ENCODE measurements at places on chromosomes 7 and 10.

- DNase-seq: no peak
Observed at GRCh38 chr10:126921974-126922525, 16.8 kb downstream of the DOCK1 start.

- no peak for DNase-seq
Observed at GRCh38 chr10:91856637-91857036, 52.6 kb downstream of the FGFBP3 start.

GRCh38 chr7:64558323-64558705 is 4.6 kb downstream of the ZNF680 start:
- no peak for DNase-seq

DNA sequence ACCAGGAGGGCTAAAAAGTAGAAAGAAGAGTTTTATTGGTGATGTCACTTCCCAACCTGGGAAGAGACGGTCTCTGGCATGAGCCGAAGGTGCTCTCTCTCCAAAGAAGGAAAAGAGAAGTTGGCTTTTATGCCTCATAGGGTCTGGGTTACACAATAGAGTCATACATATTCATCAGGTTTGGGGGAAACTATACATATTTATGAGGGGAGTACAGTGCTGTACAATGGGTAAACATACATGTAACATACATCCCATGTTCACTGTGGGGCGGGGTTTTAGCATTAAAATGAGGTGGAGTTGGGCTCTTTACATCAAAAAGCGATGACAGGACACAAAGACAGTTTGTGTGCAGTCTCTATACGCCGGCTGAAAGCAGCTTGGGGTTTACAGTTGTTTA is 701.7 kb downstream of the TYW1 start:
- no peak for DNase-seq

GRCh38 chr10:45460235-45460878 is 86.3 kb downstream of the ALOX5 start:
- no peak for DNase-seq
